ENCODE measurements at places on chromosomes 3 and 15.

DNA sequence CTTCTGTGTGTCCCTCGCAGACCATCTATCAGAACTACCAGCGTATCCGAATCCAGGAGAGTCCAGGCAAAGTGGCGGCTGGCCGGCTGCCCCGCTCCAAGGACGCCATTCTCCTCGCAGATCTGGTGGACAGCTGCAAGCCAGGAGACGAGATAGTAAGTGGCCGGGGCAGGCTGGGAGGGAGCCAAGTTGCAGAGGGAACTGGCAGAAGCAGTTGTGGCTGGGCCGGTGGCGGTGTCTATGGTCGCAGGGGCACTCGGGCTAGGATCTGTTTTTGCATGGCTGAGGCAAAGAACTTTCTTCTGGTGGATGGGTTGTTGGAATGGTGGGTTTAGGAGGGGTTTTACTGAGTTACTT lies 10.1 kb downstream of the MCM2 start:
- no peak for DNase-seq

GRCh38 chr15:90400005-90400758 lies 12.1 kb downstream of the IQGAP1 start:
- DNase-seq: no peak

GRCh38 chr3:19559724-19560442 lies 374.1 kb downstream of the EFHB start:
- no peak for DNase-seq

- no peak for DNase-seq
Measured at GRCh38 chr3:178195824-178196223, 340.4 kb upstream of the KCNMB2 start.

DNA sequence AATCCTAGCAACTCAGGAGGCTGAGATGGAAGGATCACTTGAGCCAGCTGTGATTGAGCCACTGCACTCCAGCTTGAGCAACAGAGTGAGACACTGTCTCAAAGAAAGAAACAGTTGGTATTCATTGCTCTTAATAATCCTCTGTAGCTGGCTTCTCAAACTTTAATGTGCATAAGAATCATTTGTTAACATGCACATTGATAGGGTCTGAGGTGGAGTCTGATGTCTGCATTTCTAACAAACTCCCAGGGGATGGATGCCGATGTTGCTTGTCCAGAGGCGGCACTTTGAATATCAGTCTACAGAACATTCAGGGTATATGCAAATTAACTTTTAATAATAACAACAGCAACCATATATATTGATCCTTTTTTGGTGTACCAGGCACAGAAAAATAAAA lies 39.9 kb downstream of the NKIRAS1 start:
- no peak for DNase-seq

- no peak for DNase-seq
Measured at GRCh38 chr3:147497286-147497685, 88.1 kb downstream of the ZIC1 start.

DNA sequence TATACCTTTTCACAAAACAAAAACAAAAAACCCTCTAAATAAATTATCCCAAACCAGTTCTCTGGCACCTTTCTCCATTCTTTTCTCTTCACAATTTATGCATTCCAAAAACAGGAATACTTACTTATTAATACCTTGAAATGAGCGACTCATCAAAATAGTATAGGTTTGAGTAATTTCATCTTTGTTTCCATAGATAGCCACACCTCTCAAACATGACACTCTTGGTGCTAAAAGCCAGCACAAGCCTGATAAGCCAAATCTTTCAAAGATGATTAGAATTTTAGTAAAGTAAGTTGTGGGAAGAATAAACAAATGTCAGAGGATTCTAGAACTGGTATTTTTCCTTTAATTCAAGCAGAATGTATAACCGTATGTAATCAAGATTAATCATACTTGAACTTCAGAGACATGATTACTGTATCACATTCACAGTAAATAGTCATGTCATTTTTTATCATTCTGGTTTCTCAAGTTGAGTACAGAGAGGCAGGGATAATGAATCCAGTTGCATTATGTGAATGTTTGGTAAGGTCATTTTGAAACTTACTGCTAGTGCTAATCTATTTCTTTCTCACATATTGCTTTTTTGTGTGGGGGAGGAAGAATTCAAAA lies 12.1 kb upstream of the WDR5B start:
- DNase-seq: no peak

DNA sequence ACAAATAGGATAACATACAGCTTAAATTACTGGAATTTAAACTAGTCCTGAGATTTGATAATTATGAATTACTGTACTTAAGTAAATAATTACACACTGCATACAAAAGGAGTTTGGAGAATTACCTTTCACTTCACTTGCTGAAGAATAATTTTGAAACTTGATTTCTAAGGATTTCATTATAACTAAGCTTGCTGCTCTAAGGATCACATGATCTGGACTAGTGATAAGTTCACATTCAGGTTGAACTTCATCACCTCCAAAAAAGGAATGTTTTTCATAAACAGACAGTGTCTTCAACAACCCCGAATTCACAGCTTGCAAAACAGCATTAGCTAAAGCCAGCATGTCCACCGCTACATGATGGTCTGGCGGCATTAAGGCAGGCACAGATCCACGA lies 28.5 kb downstream of the LINS1 start:
- no peak for DNase-seq

DNA sequence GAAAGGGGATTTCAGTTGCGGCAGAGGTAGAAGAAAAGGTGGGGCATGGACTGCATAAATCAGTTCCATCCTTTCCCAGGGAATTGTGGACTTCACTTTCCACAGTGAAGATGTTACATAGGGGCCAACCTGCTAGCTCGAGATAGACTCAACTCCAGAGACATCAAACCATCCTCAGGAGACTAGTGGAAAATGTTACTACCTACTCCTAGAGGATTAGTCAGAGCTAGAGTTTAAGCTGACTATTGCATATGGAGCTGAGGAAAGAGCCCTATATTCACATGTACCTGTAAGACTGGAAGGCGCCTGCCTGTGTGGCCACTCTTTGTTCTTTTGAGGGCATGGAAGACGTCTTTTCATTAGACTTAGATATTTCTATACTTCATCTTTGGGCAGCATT lies 69.2 kb downstream of the KLHL25 start:
- no peak for DNase-seq

DNA sequence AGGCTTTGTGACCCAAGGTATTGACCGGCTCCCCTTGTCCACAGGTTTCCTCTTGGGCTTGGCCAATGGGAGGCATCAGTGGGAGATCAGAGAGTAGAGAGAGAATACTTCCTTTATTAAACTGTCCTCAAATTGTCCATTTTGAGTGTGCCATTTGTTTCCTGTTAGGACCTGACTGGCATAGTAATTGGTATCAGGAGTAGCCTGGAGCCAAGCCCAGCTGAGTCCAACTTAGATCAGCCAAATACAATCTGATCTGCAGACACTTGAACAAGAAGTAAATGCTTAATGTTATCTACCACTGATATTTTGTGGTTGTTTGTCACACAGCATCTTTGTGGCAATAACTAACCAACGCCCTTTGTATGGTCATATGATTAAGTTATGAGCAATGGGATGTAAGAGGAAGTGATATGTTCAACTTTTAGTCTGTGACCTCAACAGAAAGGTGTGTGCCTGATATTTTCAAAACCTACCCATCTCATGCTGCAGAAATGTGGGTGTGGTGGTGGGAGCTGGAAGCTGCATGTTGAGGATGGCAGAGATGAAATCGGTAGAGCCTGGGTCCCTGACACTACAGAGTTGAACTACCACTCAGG lies 13.3 kb downstream of the MYD88 start:
- DNase-seq: no peak

DNA sequence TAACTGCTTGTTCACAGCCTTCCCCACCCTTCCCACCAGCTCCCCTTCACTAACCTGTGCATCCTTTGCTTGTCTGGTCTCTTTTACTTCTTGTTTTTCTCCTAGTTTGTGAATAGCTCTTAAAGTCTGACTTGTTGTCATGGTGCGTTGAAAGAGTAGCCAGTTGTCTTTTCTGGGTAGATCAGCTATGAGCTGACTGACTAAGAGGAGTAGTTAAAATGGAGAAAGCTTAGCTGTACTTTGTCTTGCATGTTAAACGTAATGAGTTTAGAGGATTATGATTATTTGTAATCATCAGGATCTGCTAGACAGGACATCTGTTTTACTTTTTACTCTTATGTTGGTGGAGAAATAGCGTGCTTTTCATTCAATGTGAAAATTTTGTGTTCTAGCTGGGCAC lies 35.9 kb downstream of the ATP2C1 start:
- no peak for DNase-seq

GRCh38 chr3:13629644-13630043 lies 80.7 kb downstream of the FBLN2 start:
- DNase-seq: no peak

DNA sequence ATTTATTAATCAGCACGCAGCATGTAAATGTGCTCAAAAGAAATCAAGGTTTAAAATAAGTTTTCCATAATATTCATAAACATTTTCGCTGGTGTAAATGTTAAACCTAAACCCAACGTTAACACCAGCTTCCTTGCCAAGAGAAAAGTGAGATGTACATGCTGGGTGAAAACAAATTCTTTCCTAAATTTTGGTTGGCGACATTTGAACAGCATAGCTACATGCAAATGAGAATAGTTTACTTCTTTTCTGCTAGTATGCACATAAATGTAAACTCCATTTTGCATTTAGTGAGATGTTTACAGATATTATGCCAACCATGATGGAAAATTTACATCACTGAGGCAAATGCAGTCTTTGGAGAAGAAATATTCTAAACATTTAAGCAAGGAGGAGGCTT lies 182.2 kb downstream of the GAP43 start:
- DNase-seq: no peak

DNA sequence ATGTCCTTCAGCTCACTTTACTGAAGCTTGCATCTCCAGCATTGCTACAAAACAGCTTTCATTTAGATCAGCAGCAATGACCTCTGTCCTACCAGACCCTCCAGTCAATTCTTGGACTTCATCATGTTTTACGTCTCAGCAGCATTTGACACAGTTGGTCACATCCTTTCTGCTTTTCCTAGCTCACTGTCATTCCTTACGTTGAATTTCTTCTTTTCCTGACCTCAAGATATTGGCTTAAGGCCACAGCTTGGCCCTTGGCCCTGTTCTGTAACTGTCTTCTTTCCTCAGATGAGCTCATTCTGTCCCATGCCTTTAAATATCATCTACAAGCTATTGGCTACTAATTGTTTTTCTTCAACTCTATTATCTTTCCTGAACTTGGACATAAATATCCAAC lies 576.2 kb upstream of the KCNMB2 start:
- DNase-seq: no peak

- no peak for DNase-seq
Measured at GRCh38 chr15:35991386-35991785, 445.4 kb upstream of the DPH6 start.

DNA sequence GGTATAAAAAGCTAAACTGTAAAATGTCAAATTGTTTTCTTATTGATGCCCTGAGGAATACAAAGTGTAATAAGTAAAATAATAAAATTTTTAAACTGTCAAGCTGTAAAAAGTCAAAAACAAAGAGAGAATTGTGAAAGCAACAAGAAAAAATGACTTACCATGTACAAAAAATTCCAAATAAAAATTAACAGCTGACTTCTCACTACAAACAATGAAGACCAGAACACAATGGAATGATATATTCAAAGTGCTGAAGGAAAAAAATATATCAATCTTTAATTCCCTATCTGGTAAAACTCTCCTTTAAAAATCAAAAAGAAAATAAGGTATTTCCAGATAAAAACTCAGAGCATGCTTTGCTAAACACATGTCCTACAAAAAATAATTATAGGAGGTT lies 883.5 kb downstream of the IGSF11 start:
- DNase-seq: no peak

All from stimulated activated CD8-positive, alpha-beta memory T cell treated with anti-CD3 and anti-CD28 coated beads, Interleukin-2, amount 100 ng/mL, for 1 hour (primary cell).